ENCODE measurements at places on chromosomes 7 and 10.

DNA sequence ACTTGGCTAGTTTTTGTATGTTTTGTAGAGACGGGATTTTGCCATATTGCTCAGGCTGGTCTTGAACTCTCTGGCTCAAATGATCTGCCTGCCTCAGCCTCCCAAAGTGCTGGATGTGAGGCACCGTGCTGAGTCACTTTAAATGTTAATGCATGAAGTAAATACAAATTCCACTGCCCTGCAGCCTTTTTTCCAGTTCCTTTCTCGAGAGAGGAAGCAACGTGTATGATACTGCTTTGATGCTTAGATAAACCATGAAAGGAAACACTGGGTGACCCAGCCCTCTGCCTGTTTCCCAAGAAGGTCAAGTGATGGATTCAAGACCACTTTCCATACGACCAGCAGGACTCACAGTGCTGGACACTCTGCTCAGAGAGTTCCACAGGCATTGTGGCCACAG lies 11.3 kb upstream of the MRPS24 start:
- H3K27ac ChIP-seq: no peak overlapping the region
- DNase-seq: no peak
- H3K36me3 ChIP-seq: peaks cover 71% of the 10 kb centered on the region
- no peak overlapping the region for H3K4me3 ChIP-seq

GRCh38 chr7:100372256-100372655 lies 1.0 kb upstream of the PILRA start:
- H3K4me3 ChIP-seq: no peak overlapping the region
- no peak overlapping the region for H3K27ac ChIP-seq
- no peak for DNase-seq
- peaks cover 7% of the 10 kb centered on the region for H3K36me3 ChIP-seq
- no peaks in the 10 kb centered on the region for H3K27me3 ChIP-seq
- H3K4me1 ChIP-seq: no peaks in the 10 kb centered on the region

GRCh38 chr10:120336911-120337540 lies 120.0 kb upstream of the PLPP4 start:
- H3K4me1 ChIP-seq: no peaks in the 10 kb centered on the region
- H3K36me3 ChIP-seq: no peaks in the 10 kb centered on the region
- DNase-seq: no peak
- H3K27me3 ChIP-seq: peaks cover 25% of the 10 kb centered on the region
- H3K27ac ChIP-seq: no peak overlapping the region

DNA sequence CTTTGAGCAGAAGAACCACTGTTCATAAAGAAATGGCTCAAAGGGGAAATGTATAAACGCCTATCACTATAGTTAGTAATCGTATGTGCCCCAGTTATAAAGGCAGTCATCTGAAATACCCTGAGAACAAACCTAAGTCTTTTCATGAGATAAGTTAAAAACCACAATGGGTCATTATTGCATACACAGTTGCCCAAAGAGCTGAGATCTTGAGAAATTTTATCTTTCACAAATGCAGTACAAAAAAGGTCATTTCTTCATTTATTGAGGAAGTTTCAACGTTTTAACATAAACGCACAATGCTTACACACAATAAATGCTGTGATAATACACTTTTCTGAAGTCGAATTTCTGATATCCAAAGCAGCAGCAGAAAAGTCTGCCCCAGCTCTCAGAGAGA lies 114.4 kb downstream of the MICU1 start:
- H3K27ac ChIP-seq: no peak overlapping the region
- DNase-seq: no peak
- H3K27me3 ChIP-seq: no peaks in the 10 kb centered on the region
- no peaks in the 10 kb centered on the region for H3K4me1 ChIP-seq

DNA sequence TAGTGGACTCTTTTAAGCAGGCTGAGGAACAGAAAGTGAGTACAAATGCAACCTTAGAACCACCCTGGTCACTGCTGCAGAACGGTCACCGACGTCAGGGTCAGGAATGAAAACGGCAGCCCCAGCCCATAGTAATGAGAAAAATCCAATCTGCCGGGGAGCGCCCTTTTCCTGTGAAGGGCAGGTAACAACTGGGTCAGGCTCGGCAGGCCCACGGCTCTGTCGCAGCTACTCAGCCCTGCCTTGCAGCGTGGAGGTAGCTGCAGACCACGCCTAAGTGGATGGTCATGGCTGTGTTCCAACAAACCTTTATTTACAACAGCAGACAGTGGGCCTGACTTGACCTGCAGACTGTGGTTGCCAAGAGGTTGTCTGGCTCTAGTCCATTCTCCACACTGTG lies 563.2 kb downstream of the DNAJB6 start:
- no peaks in the 10 kb centered on the region for H3K4me1 ChIP-seq
- H3K27me3 ChIP-seq: no peaks in the 10 kb centered on the region
- no peak for DNase-seq
- no peaks in the 10 kb centered on the region for H3K36me3 ChIP-seq

DNA sequence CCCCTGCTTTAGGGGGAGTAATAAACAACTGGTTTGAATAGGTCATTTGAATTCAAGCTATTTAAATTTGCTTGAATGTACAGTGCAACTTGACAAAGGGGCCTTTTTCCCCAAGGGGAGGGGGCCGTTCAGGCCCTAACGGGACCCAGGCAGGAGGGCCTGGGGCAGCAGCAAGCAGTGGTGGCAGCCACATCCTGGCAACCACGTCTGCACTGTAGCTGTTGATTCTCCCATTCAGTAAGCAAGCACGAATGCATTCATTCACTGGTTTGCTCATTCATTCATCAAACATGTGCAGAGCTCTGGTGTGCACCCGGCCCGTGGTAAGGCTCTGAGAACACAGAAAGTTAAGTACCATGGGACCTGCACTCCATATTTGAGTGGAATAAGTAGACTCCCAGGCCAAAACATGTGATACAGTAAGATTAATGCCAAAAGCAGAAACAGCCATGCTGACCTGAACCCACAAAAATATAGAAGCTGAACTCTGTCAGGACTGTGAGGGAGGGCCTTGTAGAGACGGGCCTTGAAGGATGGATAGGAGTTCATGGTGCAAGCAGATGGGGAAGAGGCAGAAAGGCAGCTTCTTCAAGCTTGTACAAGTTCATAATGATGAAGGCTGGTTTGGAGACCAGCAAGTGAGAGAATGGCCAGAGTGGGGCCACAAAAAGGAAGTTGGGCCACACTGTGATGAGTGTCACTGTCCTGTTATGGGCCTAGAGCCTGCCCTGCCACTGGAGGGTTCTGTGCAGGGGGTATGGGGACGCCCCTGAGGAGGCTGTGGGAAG lies 29.3 kb upstream of the C10orf53 start:
- peaks cover 22% of the 10 kb centered on the region for H3K27me3 ChIP-seq
- no peak overlapping the region for H3K4me3 ChIP-seq
- H3K4me1 ChIP-seq: no peaks in the 10 kb centered on the region
- no peaks in the 10 kb centered on the region for H3K36me3 ChIP-seq

- no peaks in the 10 kb centered on the region for H3K27me3 ChIP-seq
- H3K4me3 ChIP-seq: no peak overlapping the region
- H3K27ac ChIP-seq: no peak overlapping the region
- H3K36me3 ChIP-seq: no peaks in the 10 kb centered on the region
Measured at GRCh38 chr10:116171505-116171904, 101.5 kb downstream of the GFRA1 start.

DNA sequence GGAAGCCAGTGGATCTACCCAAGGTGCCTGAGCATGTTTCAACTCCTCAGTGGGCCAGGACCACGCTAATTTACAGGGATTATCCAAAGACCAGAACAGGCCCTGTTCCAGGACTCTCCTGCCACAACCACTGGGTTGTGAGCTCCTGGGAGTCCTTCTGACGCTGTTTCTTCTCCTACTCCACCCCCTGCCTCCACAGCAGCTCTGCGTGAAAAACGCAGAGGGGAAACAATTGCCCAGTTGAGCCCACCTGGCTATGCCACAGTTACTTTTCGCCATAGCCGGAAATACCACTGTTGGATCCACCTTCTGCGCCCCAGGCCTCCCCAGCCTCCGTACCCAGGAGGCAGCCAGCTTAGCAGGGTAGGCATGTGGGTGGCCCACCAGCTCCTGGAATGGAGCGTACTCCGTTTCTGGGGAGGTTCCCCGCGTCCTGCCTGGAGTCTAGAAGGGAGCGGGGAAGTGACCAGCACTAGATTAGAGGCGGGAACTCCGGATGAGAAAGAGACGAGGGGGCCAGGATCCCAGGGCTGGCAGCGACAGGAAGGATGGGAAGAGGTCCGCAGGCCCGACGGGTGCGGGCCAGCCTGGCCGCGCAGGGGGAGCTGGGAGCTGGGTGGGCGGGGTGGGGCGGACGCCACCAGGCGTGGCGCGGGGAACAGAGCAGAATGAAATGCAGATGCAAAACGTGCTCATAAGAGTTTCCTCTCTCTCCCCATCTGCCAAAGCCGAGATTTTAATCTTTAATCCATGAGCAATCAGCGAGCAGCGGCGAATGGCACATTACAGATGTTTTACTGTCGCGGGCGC lies 32.1 kb upstream of the PAX2 start:
- no peak overlapping the region for H3K27ac ChIP-seq
- peaks cover 96% of the 10 kb centered on the region for H3K27me3 ChIP-seq
- H3K4me3 ChIP-seq: no peak overlapping the region
- DNase-seq: no peak
- H3K36me3 ChIP-seq: no peaks in the 10 kb centered on the region
- no peaks in the 10 kb centered on the region for H3K4me1 ChIP-seq

- H3K27ac ChIP-seq: no peak overlapping the region
- H3K4me1 ChIP-seq: no peaks in the 10 kb centered on the region
- H3K36me3 ChIP-seq: no peaks in the 10 kb centered on the region
- DNase-seq: no peak
- H3K27me3 ChIP-seq: no peaks in the 10 kb centered on the region
Measured at GRCh38 chr7:49333180-49333881, 409.0 kb downstream of the CDC14C start.

GRCh38 chr7:169276-170172 lies 22.8 kb upstream of the FAM20C start:
- H3K36me3 ChIP-seq: no peaks in the 10 kb centered on the region
- no peak for DNase-seq
- no peaks in the 10 kb centered on the region for H3K4me1 ChIP-seq
- H3K27ac ChIP-seq: no peak overlapping the region
- H3K27me3 ChIP-seq: no peaks in the 10 kb centered on the region

DNA sequence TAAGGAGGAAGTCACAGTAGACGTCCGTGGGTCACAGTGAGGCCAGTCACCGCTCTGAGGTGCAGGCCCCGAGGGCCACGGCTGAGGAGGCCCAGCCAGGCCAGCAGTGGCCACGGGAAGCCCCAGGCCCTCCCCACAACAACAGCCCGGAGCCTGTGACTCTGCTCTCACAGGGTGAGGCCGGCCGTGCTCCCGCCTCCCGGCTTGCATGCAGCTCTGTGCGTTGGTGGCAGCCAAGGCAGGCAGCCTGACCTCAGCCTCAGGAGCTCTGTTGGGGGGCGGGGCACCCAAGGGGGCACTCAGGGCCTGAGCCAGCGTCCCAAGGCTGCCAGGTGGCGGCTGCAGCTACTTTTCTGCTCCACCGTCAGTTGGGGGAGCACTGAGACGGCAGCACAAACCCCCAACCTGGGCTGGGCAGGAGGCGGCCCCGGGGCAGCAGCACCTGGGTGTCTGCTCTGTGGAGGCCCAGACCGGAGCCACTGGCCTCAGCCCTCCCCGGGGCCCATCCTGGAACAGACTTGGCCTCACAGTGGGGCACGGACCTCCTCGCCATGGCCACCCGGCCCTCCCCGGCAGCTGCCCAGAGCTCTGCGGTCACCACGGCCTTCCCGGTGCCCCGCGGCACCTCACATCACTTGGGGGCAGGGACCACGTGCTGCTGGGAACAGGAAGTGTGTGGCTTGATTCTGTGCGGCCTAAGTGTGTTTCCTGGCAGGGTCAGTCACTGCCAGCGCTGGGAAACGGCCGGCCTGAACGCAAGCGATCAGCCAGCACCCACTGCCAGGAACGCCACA lies 13.3 kb downstream of the CYP2W1 start:
- no peaks in the 10 kb centered on the region for H3K27me3 ChIP-seq
- no peak overlapping the region for H3K27ac ChIP-seq
- H3K4me3 ChIP-seq: no peak overlapping the region
- peaks cover 12% of the 10 kb centered on the region for H3K4me1 ChIP-seq
- peaks cover 18% of the 10 kb centered on the region for H3K36me3 ChIP-seq

DNA sequence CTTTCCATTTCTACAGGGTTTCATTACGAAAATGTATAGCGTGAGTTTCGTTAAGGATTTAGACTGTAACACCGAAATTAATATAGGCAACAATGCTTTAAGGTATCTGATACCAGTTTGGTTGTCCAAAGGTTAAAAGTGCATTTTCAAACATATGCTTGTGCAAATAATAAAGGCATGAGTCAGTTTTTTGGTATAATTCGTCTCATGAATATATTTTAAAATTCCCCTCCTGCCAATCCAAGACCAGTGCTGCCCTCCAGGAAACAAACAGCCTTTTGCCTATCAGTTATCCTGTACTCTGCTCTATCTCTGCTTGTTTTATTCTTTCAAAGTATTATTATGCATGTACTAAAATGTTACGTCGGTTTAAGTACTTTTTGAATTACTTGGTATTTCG lies 2.0 kb downstream of the LCOR start:
- no peak for DNase-seq
- peaks cover 10% of the 10 kb centered on the region for H3K4me1 ChIP-seq
- H3K27ac ChIP-seq: no peak overlapping the region
- H3K36me3 ChIP-seq: peaks cover 22% of the 10 kb centered on the region
- peak overlapping the region; percentile 93 for H3K4me3 ChIP-seq
- no peaks in the 10 kb centered on the region for H3K27me3 ChIP-seq

DNA sequence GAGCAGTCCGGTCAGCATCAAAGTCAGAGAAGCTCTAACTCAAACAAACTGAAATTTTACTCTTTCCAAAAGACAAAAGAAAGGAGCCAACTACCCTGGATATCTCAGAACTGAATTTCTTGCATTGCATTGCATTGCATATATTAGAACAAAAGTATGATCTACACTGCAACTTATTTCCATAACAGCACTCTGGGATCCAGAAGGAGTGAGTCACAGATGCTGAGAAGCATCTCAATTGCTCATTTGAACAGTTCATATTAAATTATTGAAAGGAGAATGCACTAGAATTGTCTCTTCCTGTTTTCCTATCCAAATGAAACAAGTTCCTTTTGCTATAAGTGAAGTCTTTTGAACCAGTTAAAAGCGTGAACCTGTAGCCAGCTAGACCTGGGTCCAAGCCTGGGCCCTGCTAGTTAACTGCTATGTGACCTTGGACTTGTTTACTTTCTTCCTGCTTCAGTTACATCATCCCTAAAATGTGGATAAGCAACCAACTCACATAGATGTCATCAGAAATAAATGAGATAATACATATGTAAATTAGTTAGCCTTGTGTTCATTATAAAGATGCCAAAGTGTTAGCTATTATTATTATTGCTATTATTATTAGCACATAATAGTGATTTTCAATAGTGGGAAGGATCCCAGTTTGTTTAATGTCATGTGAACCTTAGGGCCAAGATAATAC lies 184.1 kb downstream of the CREB5 start:
- no peaks in the 10 kb centered on the region for H3K36me3 ChIP-seq

DNA sequence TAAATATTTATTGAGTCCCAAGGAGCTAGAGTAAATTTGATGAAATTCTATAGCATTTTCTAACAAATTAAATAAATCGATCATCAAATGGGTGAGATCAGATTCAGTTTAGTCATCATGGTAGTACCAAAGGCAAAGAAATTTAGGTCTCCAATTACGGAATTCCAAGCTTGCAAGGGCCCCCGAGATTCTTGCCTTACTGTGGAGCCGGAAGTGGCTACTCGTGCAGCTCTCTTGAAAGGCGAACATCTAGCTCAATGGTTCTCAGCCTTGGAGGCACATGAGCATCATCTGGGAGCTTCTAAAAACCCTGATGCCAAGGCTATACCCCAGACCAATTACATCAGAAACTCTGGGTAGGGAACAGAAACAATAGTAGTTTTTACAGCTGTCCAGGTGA lies 117.9 kb upstream of the PRR15 start:
- no peak for DNase-seq
- H3K27ac ChIP-seq: no peak overlapping the region
- H3K4me3 ChIP-seq: no peak overlapping the region
